ENCODE measurements at places on chromosomes 7 and 10.
A peak's percentile ranks its signal among the peaks of the same experiment; 100 is the strongest.

DNA sequence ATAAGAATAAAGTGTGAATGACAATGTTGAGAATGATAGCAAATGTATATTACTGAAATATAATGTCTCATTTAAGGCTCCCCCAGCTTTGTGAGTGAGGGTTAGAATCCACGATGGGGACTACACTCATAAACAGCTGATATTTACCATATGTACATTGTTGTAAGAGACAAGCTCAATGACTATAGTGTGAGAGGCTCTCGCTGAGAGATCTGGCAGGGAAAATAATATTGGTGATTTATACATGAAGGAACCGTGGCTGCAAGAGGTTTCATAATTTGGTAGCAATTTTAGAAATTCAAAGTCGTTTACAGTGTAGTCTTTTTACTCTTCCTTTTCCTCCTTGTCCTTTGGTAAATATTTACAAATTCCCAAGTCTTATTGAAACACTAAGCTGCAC lies 342.2 kb upstream of the AKR1E2 start:
- DNase-seq = no peak

- no peak for DNase-seq
These were observed 69.7 kb downstream of the VCL start for GRCh38 chr10:74067373-74068352.

DNA sequence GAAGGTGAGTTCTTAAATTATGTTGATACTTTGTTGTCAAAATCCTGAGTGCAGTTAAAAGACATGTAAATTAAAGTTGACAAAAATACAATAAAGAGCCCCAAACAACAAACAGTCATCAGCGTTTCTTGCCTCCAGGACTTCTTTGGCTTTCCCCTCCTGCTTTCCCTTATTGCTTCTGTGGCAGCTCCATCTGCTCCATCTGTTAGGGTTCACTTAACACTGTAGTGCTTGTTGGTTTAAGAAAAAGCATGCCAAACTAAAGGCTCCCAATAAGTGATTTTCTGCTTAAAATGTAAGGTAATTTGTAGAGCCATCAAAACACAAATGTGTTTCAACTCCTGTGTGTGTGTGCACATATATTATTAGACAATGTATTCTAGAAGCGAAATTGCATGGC lies 254.3 kb upstream of the GNAI1 start:
- DNase-seq = no peak

- peak; percentile 50 for DNase-seq
These were observed 14.2 kb downstream of the SKAP2 start for GRCh38 chr7:26850193-26850651.

DNA sequence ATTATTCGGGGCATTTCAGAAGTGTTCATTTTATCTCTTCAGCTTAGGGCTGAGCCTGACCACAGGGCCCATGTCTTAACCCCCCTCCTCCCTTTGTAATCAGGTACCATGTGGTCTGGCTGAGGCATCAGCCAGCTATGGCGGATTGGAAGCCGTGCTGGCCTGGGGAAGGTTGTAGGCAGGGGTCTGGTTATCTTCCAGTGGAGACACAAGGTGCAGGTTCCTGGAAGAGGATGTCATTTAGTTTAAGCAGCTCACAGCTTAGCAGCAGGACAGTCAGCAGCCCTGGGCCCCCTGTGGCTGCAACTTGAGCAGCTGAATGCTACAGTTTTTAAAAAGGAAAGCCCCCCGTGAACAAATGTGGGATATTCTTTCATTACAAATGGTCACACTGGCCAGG lies 22.1 kb downstream of the BAG3 start:
- DNase-seq = no peak

DNA sequence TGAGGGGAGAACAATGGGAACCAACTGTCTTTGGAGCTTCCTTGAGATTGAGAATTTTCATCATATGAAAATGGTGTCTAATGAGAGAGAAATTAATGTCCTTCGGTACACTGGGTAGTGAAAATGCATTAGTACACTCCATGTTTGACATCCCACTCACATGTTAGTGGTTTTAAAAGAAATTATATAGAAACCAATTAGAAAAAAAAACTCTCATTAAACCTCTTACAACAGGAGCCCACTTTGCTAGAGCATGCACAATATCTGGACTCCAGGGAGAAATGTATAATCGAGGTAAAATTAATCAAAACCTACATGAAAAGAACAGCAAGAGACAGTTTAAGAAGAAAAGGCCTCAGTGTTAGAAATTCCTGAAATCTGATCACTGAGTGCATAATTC lies 79.2 kb upstream of the KCNIP2 start:
- no peak for DNase-seq

DNA sequence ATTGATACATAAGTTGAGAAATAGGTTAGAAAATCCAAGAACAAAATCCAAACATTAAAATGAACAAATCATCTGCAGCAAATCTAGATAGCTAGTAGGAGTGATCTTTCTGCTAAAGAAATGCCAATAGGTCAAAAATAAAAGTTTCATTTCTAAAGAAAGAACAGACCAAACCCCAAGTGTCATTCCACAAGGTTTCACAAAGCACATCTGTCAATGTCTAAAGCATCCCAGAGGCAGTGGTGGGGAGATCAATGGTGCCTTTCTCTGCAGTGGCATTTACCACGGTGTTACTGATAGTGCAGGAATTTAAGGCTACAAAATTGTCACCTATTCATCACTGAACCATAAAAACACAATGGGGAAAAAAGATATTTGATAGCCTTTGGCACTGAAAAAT lies 147.9 kb downstream of the PARD3 start:
- DNase-seq = no peak

DNA sequence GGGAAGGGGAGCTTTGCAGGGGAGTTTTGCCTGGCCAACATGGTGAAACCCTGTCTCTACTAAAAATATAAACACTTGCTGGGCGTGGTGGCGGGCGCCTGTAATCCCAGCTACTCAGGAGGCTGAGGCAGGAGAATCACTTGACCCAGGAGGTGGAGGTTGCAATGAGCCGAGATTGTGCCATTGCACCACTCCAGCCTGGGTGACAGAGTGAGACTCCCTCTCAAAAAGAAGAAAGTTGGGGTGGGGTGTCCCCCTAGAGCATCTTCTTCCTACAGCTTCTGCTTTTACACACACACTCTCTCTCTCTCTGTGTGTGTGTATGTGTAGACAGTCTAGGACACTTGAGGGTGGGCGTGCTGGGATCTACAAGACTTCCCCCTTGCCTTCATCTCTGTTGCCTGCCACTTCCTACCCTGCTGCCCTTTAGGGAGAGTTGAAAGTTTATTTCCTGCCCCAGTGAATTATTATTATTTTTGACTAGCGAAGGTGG lies 21.7 kb downstream of the PLAU start:
- no peak for DNase-seq
